ENCODE measurements at places on chromosomes 3 and 15. TPM values are rescaled to one million over a fixed set of nuclear protein-coding genes. Genes with fewer than 3 reads are reported as not detected.

ADAMTS9 gene
- total RNA-seq, result not detected

CCK gene
- not detected for total RNA-seq

RFTN1 gene
- 75.1 TPM for total RNA-seq

PCBP4 gene
- total RNA-seq, result 34.2 TPM

GRCh38 chr3:162041622-162042021 is 545.0 kb downstream of the OTOL1 start:
- no peak for DNase-seq

- DNase-seq, result peak; percentile 45
These were observed 15.0 kb upstream of the ZBED2 start for GRCh38 chr3:111610189-111610588.

- DNase-seq, result no peak
These were observed 739.7 kb upstream of the DPPA4 start for GRCh38 chr3:110077093-110077492.

DNA sequence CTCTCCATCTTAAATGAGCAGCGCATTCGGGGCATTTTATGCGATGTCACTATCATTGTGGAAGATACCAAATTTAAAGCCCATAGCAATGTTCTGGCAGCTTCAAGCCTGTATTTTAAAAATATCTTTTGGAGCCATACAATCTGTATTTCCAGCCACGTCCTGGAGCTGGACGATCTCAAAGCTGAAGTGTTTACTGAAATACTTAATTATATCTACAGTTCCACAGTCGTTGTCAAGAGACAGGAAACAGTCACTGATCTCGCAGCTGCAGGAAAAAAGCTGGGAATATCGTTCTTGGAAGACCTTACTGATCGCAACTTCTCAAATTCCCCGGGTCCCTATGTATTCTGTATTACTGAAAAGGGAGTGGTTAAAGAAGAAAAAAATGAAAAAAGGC is 44.4 kb upstream of the RASA2 start:
- DNase-seq, result no peak

GRCh38 chr3:120111898-120112297 is 17.7 kb upstream of the GSK3B start:
- no peak for DNase-seq

- DNase-seq, result no peak
These were observed 133.4 kb downstream of the IL5RA start for GRCh38 chr3:2976796-2977195.

DNA sequence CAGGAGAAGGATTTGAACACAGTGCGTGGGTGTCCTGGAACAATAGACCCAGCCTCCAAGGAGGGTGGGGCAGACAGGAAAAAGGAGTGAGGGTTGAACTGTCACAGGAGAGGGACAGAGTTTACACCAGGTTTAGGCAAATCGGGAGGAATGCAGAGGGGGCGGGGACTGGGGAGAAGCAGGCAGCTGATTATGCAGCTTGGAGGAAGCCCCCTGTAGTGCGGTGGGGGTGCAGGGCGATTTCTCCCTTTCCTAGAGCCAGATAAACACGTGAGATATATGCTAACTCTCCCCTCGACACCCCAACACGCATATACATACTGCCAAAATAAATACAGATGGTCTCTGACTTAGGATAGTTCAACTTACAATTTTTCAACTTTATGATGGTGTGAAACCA is 108.6 kb upstream of the PRR20G start:
- DNase-seq, result no peak

DNA sequence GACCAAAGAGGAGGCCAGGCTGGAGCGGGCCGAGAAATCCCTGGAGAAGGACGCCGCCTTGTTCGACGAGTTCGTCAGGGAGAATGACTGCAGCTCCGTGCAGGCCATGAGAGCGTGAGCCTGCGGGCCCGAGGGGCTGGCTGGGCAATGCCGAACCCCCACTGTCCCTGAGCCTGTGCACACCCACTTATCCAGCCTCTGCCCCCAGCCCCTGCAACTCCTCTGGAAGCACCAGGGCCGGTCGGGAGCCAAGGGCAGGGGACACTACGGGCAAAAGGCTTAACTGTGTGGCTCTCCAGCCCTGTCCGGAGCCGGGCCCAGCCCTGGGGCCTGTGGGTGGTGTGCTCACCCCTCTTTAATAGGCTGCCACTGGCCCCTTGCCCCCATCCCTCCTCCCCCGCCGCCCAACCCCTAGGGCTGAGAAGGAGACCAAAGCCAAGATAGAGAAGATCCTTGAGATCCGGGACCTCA is 24.0 kb downstream of the CFAP100 start:
- no peak for DNase-seq

DNA sequence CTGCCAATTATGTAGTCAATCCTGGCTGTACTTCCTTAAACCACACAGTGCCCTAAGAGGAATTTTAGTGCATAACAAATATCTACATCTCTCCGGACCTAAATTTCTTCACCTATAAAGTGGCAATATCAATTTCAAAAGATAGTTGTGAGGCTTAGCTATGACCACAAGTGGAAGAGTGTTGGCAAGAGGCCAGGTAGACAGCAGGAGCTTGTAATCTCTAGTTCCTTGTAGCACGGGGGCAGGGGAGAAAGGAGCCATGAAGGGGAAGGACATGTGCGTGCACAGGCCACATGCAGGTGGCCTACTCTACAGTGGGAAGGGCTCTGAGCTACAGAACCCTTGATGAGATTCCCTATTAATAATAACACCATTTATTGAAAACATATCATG is 269.7 kb downstream of the ABHD5 start:
- DNase-seq, result no peak

DNA sequence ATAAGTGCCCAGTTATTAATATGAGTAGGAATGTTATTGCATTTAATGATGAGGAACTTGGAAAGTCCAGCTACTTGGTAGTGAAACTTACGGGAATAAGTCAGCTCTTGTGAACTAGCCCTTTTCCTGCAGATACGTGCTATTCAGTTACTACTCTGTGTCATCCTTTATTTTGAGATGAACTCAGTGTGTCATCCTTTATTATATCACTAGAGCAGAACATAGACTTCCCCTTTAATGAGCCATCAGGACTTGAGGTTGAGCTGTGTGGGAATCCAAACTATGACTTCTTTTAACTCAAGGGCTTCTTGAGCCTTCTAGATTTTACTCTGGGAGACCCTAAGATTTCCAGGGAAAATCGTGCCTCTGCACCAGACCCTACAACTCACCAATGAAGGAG is 3.6 kb downstream of the ACTC1 start:
- DNase-seq, result no peak

All from activated CD4-positive, alpha-beta memory T cell treated with anti-CD3 and anti-CD28 coated beads, Interleukin-2, amount 10 ng/mL, durations not matched to agents 7 days and 5 days (primary cell).